Fibroblast of pulmonary artery (primary cell): ENCODE measurements at places on chromosomes 5 and 9.

- DNase-seq, result no peak
Observed at GRCh38 chr9:35482071-35482470, 7.8 kb upstream of the RUSC2 start.

DNA sequence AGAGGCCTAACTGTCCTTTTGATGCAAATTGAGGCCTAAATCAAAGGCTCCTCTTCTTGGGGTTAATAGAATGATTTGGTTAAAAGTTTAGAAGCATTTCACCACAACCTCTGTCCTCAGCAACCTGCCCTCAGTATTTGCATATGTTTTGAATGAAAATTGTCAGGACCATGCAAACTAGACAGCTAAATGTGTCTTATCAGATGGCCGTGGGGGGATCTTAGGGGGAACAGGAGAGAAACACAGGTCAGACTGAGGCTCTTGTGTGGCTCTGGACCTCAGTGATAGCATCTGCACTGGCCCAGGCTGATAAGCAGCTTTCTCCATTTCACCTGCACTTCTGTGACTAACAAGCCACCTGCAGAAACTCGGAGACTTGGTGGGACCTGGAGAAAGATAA, 49.0 kb downstream of the FOXI1 start:
- DNase-seq, result no peak

- DNase-seq, result no peak
Observed at GRCh38 chr5:17882760-17883488, 248.7 kb downstream of the TAF11L14 start.

GRCh38 chr5:170732685-170733084, 50.8 kb upstream of the GABRP start:
- DNase-seq, result no peak

DNA sequence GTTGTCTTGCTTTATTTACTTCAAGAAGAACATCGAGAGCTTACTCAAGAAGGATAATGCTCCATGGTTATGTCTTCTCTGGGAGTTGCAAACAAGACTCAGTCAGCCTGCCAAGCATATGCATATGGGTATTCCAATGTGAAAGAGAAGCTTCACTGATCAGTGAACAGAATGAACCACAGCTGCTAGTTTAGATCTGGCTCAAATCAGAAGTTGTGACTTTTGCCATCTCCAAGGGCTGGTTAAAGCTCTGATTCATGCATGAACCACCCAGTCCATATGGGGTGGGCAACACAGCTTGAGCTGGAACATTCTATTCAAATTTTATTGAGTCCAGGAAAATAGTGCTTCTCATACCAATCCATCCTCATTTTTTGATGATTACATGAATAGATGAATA, 50.0 kb downstream of the ATPSCKMT start:
- no peak for DNase-seq
